ENCODE measurements at places on chromosomes 3 and 15.
A peak's percentile ranks its signal among the peaks of the same experiment; 100 is the strongest.

DNA sequence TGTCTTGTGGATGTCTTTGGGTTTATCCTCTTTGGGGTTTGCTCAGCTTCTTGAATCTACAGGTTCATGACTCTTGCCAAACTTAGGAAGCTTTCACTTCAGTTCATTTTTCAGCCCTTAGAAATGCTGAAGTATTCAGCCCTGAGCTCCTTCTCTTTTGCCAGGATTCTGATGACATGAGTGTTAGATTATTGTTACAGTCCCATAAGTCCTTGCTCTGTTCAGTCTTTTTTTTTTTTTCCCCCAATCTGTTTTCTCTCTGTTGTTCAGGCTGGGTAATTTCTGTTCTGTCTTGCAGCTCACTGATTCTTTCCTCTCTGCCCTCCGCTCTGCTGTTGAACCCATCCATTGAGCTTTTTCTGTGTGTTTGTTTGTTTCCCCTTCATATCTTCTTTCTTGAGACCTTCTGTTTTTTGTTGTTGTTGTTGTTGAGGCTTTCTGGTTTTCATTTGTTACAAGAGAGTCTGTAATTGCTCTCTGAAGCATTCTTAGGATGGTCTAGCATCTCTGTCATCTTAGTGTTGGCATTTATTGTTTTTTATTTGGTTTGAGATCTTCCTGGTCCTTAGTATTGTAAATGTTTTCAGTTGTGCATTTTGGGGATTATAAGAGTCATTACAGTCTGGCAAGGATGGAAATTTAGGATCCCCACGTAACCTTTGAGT is 18.4 kb downstream of the LRCH3 start:
- DNase-seq = no peak

DNA sequence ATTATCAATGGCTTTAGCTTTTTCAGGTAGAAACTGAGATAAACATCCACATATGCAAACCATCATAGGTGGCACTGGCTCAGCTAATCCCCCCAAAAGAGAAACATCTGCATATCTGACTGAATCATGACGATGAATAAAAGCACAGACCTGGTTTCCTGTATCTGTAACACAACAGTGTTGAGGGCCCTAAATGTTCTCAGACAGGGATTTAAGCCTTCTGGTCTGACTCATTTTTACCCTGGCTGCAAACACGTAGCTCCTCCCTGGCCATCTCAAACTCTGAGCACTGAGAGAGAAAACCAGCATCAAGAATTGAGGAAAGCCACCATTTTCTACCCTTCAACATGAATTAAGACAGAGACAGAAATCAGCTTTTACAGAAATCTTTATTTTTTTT is 35.2 kb downstream of the GLB1 start:
- DNase-seq = peak; percentile 56

- peak; percentile 85 for DNase-seq
Observed at GRCh38 chr3:157130467-157131251, 29.3 kb downstream of the CCNL1 start.

- DNase-seq = no peak
Observed at GRCh38 chr15:29216955-29217354, 52.7 kb downstream of the NSMCE3 start.

DNA sequence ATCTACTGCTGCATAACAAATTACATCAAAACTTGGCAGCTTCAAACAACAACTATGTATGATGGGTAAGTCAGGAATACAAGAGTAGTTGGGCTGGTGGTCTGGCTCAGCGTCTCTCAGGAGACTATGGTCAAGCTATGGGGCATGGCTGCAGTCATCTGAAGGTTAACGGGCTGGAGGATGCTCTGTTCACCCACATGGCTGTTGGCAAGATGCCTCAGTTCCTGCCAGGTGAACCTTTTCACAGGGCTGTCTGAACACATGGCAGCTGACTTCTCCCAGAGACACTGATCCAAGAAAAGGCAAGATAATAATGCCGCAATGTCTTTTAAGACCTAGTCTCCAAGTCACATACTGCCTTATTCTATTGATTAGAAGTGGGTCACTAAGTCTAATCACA is 63.7 kb downstream of the GPR176 start:
- no peak for DNase-seq

DNA sequence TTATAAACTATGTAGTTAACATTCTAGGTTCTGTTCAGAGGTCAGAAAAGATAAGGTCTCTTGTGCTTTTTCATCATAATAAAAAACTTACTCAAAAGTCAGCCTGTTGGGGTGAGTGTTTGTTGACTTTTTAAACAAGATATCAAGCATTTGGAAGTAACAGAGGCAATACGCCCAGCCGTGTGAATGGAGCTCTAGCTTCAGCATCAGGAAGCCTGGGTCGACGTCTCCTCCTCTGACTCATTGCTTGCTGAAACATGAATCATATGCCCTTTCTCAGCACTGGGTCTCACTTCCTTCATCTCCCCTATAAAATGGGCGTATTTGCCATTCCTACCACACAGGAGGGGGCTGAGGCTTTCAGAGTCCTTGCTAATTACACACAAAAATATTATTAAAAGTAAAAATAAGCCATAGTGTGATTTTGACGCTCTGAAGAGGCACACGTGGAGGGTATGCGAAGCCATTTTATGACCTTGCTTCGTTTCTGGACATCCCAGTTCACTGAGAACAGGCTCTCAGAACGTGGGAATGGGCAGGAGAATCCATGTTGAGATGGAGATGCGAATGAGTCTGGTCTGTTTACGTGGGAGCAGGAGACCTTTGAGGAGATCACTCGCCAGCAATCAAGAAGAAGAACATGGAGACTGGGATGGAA is 220.8 kb upstream of the TPRG1 start:
- peak; percentile 22 for DNase-seq

GRCh38 chr3:124362455-124362854 is 367.8 kb upstream of the UMPS start:
- DNase-seq = no peak

DNA sequence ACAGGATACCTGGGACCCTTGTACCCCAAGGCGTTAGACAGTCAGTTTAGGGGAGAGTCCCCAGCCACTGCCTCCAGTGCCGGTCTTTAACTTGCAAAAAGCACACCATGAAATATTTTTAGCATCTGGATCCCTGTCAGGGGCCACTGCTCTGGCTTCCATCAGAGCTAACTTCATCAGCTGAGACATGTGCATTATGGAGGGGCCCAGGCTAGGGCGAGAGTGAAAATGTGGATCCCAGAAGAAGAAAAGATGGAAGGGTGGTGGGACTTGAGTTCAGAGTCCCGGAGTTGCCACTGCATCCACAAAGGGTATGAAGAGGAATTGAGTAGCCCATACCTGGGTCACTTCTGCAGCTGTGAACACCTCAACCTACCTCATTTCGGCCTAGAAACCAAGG is 23.5 kb upstream of the SPATA12 start:
- no peak for DNase-seq

DNA sequence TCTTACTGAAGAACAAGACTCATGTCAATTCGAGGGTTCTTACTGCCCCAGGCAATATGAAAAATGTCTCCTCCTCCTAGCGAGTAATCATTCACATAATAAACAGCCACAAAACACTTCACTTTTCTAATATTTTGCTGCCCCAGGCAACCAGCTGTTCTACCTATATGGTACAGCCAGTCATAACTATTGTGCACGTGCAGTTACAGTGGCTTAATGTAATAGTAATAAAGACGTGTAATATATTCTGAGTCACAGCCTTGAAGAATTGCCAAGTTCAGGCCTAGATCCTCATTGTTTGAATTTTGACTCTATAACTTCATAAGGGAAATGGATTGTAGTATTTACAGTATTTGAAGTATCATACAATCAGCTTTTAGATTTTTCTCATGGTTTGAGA is 1250.0 kb upstream of the GBE1 start:
- no peak for DNase-seq

GRCh38 chr3:113268942-113269341 is 57.6 kb downstream of the BOC start:
- DNase-seq = no peak

GRCh38 chr3:149507491-149508324 is 33.2 kb downstream of the TM4SF4 start:
- DNase-seq = no peak

DNA sequence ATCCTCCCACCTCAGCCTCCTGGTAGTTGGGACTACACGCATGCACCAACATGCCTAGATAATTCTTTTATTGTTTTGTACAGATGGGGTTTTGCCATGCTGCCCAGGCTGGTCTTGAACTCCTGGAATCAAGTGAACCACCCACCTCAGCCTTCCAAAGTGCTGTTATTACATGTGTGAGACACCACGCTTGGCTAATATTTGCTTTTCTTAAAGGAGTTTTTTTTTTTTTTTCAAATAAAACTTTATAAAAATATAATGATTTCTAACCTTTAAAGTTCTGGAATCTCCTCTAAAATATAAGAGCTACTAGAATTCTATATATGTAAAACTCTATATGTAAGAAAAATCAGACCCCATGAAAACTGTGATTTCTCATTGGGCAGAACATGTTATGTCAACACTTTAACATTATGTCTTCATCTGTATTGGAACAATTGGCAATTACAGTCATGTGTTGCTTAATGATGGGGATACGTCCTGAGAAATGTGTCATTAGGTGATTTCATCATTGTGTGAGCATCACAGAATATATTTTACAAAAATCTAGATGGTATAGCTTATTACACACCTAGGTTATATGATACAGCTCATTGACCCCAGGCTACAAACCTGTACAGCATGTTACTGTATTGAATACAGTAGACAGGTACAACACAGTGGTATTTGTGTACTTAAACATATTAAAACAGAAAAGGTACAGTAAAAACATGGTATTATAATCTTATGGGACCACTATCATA is 377.0 kb downstream of the PLCL2 start:
- no peak for DNase-seq

GRCh38 chr3:115657168-115657567 is 33.9 kb downstream of the GAP43 start:
- DNase-seq = no peak

DNA sequence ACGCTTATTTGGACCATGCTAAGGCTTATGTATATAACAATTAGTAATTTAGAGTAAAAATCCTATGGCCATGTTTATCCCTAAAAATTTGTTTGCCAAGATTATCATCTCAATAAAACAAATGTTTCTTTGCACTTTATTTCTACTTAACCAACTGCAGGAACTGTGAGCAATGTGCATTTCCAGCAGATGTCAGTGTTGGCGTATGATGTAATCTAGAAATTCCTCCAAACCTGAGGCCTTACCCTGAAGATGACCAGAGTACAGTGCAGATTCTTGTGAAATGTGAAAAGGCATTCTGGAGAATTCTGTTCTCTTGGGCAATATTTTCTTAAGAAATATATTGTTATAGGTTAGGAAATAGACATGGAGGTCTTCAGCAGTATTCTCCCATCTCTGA is 205.9 kb downstream of the MBNL1 start:
- DNase-seq = no peak

GRCh38 chr3:133905376-133905775 is 9.7 kb upstream of the RAB6B start:
- DNase-seq = no peak
